NCI-H1105 treated with DMSO at 0.1 percent for 48 hours (cell line): ENCODE measurements at places on chromosomes 16 and 17.

DNA sequence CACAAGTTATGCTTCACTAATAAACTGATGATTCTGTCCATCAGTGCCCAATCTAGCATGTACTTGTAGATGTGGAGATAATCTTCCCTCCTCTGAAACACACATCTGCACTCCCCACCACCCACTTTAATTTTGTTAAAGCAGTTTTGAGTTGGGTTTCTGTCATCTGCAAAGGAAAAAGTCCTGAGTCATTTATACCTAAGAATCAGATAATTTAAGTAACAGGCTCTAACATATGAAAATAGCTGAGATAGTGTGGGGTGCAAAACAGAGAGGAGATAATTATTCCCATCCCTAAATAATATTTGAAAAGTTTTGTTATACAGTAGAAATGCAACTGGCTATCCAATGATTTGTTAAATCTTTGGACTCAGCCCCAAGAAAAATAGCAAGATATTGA is 67.7 kb upstream of the ALOX12 start:
- DNase-seq = no peak

- DNase-seq = no peak
Observed at GRCh38 chr16:1909561-1910231, 8.5 kb downstream of the HS3ST6 start.

DNA sequence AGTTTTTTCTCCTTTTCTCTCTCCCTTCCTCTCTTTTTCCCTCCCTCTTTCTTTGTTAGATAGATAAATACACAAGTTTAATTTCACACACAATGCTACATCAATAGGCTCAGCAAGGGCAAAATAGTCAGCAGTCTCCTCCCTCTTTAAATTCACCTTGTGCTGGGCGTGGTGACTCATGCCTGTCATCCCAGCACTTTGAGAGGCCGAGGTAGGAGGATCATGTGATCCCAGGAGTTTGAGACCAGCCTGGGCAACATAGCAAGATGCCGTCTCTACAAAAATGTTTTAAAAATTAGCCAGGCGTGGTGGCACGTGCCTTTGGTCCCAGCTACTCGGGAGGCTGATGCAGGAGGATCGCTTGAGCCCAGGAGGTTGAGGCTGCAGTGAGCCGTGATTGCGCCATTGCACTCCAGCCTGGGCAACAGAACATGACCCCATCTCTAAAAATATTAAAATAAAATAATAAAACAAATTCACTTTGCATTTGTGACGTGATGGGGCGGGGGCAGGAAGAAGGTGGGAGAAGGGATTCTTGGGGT is 27.4 kb downstream of the IL21R start:
- DNase-seq = no peak

DNA sequence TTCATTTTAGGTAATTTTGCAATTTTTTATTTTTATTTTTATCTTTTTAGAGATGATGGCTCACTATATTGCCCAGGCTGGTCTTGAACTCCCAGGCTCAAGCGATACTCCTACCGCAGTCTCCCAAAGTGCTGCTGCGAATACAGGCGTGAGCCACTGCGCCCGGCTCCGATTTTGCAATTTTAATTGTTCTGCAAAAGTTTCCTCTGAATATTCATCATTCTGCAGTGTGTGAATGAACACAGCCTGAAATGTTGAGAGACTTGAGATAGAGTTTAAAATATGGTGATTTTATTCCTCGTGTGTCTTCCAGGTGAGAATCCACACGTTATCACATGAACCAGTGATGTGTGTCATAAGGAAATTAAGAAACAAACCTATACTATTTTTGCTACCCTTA is 75.8 kb downstream of the KCNJ12 start:
- no peak for DNase-seq

GRCh38 chr17:32831627-32832243 is 45.2 kb downstream of the MYO1D start:
- no peak for DNase-seq

DNA sequence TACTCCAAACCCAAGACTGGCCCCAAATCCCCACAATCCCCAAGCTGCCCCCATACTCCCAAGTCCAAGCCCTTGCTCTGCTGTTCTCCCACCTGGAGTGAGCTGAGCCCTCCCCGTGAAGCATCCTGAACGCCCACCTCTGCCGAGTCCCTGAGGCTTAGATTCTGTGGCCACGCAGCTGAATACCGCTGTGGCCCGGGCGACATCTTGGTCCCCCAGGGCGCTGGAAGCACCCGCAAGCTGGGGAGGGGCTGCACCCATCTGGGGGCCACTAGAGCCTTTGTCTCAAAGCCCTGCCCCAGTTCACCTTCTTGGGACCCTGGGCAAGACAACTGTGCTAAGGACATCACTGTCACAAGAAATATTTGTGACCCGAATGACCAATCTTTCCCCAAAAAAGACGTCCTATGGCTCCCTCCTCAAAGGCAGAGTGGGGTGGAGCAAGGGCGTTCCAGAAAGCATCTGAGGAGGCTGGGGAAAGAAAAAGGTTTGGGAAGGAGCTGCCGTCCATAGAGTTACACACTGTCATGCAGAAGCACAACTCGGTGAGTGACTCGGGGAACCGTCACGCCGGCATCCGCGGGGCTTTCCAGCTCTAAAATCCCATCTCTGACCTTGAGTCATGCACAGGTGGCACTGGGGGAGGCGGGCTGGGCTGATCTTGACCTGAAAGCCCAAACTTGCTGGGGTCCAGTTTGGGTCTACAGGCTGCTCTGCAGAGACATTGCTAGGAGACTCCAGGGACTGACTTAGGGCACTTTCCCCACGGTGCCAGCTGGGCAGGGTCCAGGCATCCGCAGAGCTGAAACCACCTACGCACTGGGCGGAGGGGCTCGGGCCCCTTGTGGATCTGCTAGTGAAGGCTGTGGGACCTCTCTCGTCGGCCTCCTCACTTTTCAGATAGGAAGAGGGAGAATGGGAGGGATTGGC is 6.6 kb downstream of the PTX4 start:
- no peak for DNase-seq

- no peak for DNase-seq
Observed at GRCh38 chr16:89150981-89151380, 20.6 kb upstream of the CDH15 start.

DNA sequence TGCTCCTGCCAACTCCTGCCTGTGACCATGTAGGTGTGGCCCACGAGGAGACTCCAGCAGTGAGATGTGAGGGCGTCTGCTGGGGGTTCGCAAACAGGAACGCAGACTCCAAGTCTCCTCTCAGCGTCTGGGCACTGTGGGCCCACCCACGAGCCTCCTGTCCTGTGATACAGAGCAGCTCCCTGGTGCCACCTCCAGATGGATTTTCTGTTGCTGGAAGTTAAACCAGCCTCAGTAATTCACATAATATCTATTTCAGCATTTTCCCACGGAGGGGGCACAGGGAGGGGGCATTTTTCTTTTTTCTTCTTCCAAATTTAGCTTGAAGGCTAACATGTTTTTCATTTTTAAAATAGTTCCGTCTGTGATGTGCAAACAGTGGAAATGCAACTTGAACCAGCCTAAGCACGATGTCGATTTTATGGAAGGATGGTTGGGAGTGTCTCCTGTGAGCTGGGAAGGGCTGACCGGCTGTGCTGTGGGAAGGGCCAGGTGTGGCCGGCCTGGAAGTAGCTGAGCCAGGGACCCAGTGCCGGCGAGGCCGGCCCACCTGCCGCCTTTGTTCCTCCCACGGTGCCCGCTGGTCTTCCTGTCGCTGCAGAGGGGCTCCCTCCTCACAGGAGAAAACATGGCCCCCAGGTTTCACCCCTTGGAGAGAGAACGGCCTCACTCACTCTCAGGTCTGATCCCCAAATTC is 3.9 kb upstream of the RAB40B start:
- no peak for DNase-seq

GRCh38 chr16:86857807-86858206 is 279.5 kb downstream of the FOXL1 start:
- DNase-seq = no peak

GRCh38 chr17:10305398-10305797 is 67.4 kb downstream of the MYH13 start:
- no peak for DNase-seq

- no peak for DNase-seq
Observed at GRCh38 chr16:81241706-81242105, 3.2 kb downstream of the BCO1 start.

DNA sequence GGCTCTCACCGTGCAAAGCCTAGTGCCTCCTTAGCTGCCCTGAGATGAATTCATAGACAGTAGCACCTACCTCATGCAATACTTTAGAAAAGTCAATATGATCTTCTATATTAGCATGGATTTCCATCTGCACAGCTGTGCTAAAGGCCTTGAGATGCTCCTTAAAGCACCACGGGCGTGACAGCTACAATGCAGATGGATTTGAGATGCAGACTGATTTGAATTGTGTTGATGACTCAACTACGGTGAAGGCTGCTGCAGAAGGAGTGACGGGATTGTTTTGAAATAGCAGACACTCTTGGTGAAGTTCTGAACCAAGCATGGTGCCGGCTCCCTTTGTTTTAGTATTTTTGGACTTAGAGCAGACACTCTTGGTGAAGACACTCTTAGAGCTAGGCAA is 88.2 kb downstream of the SPECC1 start:
- DNase-seq = no peak

- DNase-seq = no peak
Observed at GRCh38 chr17:75269844-75270217, 1.2 kb downstream of the MIF4GD start.

DNA sequence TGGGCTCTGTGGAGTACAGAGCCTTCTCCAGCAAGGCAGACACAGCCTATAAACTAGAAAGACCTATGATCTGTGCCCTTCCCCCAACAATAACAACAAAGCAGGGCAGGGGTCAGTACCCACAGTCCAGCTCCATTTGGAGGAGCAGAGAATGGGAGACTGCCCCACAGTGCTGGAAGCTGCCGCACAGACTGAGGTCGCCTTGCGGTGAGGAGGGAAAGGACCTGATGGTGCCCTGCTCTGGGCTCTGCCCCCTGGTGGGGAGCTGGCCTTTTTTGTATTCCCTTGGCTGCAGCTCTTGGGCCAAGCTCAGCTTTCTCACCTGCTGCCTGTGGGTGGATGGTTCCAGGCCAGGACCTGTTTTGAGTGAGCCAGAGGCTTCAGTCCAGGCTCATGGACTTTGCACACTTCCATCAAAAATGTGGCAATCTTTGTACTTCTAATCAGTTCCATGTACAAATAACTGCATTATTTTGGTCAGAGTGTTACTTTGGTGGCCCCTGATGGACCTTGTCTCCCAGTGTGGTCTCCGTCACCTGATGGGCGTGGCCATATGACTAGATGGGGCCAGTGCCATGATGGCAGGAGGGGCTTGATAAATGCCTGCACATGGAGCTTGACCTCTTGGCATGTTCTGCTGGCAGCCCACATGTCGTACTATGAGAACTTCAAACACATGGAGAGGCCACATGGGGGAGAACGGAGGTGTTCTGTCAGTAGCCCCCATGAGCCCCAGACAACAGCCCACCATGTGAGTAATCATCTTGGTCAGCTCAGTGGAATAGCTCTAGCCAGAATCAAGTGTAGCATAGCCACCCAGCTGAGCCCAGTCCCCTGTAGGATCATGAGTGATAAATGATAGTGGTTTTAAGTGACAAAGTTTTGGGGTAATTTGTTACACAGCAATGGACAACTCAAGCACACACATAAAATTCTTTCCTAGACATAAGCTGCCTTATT is 24.2 kb downstream of the B9D1 start:
- DNase-seq = peak; percentile 39

DNA sequence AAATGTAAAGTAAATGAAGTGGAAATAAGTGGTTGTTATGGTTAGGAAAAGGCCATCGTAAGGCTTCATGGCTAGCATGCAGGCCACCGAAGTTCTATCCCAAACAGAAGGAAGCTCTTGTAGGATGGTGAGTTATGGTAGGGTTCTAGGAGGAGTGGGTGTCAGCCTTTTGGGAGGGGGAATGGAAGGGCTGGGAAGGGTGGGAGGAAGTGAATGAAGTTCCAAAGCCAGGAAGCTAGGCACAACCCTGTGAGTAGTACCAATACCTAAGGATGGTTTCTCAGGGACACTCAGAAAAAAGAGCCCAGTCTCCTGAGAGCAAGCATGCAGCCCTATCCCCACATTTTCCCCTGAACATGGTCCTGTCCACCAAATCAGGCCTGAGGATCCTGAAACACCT is 36.3 kb upstream of the CDRT4 start:
- DNase-seq = no peak

GRCh38 chr16:65725156-65725845 is 603.4 kb upstream of the CDH11 start:
- DNase-seq = no peak

DNA sequence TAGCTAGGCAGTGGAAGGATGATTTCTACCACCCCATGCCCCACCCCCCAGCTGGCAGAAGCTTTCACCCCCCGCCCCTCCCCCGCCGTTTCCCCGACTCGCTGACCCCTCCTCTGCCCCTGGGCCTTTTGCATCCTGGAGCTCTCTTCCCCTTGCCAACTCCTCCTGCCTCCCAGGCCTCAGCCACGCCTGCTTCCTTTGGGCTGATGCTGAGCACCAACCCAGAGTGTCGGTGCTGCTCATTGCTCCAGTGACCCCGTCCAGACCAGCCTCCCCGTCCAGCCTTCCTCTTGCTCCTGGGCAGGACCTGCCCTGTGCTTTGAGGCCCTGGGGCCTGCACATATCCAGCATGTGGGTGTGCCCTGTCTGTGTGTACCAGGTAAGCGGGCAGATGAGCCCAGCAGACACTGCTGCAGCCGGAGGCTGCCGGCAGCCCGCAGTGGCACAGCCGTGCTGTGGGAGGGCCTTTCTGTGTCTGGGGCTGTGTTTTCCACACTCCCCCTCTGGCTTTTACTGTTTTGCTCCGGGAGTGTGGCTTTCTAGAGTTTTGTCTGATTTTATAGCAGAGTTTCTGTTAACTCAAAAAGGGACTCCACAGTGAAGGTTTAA is 72.9 kb downstream of the JPH3 start:
- DNase-seq = no peak

DNA sequence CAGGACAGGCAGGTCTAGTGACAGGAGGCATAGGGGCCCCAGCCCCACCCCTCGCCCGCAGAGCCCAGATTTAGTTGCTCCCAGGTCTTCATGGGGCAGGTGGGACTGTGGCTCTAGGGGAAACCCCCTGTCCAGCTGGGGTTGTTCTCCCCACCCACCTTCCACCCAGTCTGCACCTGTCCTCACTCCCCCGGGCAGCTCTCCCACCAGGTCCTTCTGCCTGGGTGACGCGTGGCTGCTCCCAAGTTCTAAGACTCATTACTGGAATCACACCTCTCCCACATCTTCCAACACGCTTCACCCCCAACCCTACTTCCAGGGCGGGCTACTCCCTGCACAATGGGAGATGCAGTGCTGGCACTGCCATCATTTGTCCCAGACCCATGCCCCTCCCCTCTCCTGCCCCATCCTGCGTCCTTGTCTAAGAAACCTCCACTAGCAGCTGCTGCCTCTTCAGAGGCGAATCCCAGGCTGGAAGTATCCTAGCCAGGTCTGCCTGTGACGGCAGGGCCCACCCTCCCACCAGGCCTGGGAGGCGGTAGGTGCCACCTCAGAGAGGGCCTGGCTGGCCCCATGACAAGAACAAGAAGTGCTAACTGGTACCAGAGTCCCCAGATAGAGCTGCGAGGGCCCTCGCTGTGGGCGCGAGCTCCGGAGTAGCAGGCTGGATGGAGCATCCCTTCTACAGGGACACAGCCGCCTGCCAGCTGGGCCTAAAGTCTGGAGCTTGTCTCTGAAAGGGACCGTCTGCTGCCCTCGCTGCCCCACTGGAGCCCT is 22.8 kb downstream of the GRIN2C start:
- DNase-seq = no peak
